ENCODE measurements at places on chromosomes 4 and X.

- no peak for DNase-seq
Observed at GRCh38 chr4:62571494-62571893, 1371.4 kb downstream of the ADGRL3 start.

- DNase-seq: no peak
Observed at GRCh38 chrX:74111245-74111644, 192.7 kb upstream of the ZCCHC13 start.

- no peak for DNase-seq
Observed at GRCh38 chr4:8305851-8306471, 36.4 kb downstream of the HTRA3 start.

GRCh38 chr4:17058536-17058915, 160.1 kb upstream of the LDB2 start:
- no peak for DNase-seq

DNA sequence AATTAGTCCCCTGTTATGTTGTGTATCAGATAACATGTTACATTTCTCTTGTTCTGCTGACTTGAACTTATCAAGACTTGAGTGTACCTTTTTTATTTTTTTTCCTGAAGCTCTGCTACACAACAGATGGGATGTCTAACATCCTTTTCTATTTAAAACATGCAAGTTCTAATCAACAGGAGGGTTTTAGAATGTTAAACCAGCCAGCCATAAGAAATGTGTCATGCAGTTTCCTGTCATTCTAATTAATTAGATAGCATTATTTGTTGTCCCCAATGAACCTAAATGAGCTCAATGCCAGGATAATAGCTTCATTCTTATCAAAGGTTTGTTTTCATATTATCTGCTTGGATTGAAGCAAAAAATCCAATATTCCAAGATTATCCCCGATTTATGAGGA, 958.2 kb downstream of the PCDH7 start:
- no peak for DNase-seq
